ENCODE measurements at places on chromosomes 12 and 14.
A peak's percentile ranks its signal among the peaks of the same experiment; 100 is the strongest.

DNA sequence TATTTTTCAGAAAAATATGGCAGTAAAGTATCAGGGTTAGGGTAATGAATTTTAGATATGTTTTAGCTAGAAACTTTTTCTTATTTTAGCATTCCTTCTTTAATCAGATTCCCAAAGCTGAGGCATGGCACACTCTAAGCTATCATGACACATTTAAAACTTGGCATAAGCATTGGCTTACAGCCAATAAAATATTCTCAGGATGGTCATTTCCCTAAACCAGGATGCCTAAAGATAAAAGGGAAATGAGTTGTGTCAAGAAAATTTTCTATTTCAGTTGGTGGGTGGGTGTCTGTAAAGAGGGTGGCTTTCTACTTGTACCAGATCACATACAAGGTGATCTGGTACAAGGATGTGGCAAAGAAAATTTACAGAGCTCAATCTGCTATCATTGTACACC lies 47.8 kb downstream of the PEBP1 start:
- DNase-seq = no peak

GRCh38 chr12:56190695-56191155 lies 1.4 kb upstream of the SMARCC2 start:
- DNase-seq = no peak

DNA sequence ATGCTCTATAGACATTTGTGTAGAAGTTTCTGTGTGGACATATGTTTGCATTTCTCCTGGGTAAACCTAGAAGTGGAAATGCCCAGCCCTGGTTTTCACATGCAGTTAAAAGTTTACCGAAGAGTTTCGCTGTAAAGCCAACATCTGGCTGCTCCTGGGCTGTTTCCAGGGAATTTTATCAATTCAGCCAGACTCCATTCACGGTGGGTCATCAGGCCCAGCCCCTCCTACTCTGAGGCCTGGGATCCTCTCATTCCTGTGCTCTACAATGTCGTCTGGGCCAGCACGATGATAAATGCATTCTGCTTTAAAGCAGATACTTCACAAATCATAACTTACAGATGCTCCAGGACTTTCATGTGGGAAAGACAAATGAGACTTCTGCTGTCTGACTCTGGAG lies 7.1 kb downstream of the NUAK1 start:
- no peak for DNase-seq

- DNase-seq = no peak
Observed at GRCh38 chr14:96268431-96269358, 12.7 kb downstream of the BDKRB1 start.

DNA sequence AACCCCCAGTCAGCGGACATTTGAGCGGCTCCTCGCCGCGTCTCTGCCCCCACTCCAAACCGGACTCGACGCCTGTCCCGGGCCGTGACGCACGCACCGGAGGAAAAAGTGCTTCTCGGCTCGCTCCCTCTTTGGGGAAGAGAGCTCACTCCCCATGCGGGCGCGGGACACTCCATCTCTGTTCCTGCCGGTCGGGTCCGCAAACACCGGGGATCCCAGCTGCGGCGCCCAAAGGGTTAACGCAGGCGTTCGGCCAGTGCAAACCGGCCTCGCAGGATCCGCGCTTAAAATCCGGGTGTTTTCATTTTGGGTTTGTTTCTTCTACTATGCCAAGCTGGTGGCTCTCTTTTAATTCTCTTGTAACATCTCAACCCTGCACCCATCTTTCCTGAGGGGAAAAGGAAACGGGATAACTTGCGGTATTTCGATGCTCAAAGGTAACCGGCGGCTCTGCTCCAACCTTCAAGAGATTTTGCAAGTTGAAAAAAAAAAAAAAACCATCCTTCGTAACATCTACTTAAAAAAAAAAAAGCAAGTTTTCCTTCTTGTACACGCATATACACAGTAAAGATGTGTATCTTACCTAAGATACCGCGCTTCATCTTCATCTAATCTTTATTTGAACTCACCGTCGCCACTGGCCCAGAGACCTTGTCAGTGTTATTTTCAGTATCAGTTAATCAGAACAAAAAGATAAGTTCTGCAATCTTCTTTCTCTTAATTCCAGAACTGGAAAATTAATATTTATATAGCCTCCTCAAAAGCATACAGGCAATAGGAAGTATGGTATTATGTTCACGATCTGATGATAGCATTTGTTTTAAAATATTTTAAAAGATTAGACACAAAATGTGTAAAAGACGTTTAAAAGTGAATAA lies 1.6 kb upstream of the ATP2B1 start:
- no peak for DNase-seq

GRCh38 chr12:122148657-122149056 lies 25.4 kb downstream of the IL31 start:
- no peak for DNase-seq

- no peak for DNase-seq
Observed at GRCh38 chr12:39199351-39199750, 243.6 kb downstream of the KIF21A start.

DNA sequence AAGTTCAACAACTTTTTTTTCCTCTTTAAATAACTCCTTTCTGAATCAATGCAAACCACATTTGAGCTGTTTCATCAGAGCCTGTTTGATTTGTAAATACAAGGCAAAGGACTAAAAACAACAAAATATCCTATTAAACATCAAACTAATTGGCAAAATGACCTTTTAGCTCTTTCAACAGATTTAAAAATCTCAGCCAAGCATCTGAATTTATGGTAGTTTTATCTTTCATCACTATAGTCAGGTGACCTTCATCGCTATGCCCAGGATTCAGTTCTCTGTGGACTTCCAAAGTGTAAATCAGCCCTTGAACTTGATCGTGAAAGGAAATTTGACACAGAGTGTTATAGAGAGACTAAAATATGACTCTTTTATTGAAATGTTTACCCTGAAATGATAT lies 1554.5 kb upstream of the FLRT2 start:
- DNase-seq = no peak

GRCh38 chr12:3921526-3921925 lies 48.3 kb upstream of the PARP11 start:
- no peak for DNase-seq

- DNase-seq = no peak
Observed at GRCh38 chr12:44117337-44117736, 281.5 kb downstream of the TMEM117 start.

- no peak for DNase-seq
Observed at GRCh38 chr12:119683816-119684215, 15.9 kb downstream of the PRKAB1 start.

DNA sequence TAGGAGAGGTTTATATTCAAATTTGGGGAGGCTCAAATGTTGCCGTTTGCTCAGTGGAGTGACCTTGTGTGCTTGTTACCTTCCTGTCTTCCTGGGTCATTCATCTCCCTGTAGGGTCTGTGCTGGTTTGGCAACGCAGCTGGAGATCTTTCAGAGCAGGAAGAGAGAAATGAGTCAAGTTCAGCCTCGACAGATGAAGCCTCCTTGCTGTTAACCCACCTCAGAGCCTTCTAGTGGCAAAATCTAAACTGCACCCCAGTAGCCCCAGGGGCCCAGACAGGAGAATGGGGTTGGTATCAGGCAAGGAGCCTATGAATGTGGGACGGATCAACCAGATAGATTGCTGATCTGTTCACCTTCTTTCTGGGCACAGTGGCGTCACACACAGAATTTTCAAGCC lies 999.3 kb downstream of the VRK1 start:
- no peak for DNase-seq

DNA sequence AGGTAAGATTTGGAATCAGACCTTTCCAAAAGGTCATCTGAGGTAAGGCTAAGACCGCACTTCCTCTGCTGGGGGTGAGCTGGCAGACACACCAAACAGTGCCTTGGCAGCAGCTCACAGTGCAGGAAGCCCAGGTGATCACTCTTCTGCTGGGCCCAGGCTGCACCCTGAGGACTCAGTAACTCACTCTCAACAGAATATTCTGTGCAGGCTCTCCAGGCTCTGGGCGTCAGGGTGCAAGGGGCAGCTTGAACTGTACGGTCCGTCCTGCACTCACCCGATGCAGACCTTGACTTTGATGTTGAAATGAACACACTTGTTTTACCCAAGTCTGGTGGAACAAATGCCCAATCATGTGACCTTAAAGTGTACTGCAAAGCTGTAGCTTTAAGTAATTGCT lies 6.0 kb downstream of the ALKBH2 start:
- no peak for DNase-seq

DNA sequence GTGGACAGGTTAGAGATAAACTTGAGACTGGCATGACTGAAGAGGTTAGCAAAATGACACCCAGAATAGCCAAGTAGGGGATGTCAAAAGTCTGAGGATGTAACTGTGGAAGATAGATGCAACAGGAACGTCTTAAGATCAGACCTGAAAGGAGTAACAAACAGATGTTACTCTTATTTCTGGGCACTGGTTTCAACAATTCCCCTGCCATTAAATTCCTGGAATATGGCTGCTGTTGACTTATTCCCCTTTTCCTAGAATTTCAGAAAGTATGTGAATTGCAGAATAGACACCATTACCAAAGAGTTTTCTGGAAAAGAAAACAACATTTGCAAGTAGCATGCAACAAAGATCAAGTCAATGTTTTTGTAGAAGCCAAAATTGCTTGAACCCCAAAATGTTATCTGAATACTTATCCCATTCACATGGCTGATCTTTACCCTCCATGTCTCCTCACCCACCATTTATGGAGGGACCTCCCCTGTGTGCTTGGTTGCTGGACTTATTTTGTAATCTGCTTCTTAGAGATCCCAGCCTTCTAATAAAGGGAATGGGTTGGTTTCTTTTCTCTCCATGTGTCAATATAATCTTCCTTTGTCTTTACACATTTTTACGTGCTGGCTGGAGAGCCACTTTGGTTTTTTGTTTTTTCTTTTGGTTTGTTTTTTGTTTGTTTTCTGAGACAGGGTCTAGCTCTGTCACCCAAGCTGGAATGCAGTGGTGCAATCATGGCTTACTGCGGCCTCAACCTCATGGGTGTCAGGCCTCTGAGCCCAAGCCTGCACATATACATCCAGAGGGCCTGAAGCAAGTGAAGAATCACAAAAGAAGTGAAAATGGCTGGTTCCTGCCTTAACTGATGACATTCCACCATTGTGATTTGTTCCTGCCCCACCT lies 57.0 kb downstream of the BBS10 start:
- no peak for DNase-seq

DNA sequence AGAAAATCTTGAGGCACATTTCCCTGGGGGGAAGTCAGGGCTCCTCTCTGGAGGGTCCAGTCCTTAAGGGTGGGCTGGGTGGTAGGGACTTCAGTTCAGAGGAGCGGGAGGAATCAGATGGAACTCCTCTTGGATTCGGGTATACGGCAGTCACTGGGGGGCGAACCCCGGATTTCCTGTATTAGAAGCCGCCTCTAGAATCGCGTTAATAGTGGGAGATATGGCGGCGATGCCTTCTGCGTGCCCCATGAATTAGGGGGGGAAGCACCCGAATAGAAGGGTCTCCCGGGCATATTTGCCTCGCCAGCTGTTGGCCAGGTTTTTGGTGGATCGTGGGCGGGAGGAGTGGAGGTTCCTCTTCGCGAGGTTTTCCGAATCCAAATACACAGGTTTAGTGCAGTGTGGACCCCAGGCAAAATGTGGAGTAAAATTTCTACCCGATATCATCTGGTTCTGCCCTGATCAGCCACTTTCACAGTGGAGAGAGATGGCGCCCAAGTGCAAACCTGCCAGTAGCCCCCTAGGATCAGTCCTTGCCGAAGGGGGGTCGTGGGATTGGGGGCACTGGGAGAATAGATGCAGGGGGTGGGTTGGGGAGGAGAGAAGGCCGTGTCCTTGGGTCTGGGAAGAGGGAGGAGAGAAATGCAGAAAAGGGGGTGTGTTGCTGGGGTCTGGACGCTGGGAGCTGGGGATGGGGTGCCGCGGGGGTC lies 628 bp downstream of the MEG3 start:
- DNase-seq = no peak

GRCh38 chr12:128783129-128783574 lies 40.6 kb downstream of the SLC15A4 start:
- DNase-seq = no peak

DNA sequence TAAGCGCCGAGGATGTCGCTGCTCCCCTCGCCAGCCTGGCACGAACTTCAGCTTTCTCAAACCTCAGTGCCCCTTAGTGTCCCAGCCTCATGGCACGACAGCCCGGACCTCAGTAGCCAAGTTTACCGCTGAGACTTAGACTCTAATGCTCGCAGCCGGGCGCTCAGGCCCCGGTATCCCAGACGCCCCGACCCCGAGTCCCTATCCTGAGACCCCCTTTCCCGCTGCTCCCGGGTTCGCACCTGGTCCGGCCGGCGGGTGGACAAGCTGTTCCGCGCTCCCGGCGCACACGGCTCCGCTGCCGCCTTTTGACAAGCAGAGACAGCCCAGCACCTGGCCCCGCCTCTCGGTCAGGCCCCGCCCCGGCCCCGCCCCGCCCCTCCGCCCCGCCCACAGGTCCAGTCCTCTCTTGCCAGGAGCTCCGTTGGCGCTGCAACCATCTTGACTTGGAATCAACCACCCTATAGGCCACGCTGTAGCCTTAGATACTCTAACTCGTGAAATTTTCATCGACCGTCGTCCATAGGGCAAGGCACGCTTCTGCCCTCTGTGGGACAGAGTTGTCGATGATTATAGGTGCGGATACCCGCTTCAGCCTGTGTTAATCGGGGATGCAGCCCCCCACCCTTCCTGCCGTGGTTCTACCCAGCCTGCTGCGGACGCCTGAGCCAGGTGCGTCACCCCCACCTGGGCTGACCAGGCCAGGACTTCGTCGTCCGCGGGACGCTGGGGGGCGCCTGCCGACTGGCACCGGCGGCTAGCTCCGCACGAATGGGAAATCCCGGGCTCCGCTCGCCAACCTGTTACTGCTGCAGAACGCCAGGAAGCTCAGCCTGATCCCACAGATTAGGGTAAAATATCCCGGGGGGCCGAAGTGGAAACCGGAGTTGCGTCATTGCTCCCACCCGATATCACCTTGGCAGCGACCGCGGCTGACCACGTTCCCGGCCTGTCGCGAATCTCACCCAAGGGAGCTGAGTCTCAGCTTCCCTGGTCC lies at the start of gene VDR:
Gene VDR, minus strand, starts transcription at position 282 of the 997 bp plus-strand sequence. CDS start 25,881 bp downstream, outside the sequence.
- DNase-seq = peak; percentile 68

DNA sequence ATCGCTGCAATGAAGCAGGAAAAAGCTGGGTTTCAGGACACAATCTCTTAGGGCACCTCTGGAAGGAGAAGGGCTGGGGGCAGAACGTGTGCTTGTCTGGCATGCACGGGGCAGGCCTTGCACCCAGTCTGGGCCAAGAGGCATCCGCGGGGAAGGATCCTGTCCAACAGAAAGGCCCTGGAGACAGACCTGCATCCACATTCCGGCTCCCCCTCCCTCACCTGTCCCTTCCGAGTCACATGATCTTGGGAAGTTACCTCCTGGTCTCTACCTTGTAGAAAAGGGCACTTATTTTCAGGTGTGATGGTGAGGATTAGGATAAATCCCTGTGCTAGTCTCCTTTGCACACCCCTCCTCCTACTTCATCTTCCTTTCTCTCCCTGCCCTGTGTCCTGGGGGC lies 25.4 kb downstream of the CLMN start:
- DNase-seq = no peak
